Esophagus mucosa (tissue), 1 donor: ENCODE measurements at places on chromosomes 1 and 21. TPM values are rescaled to one million over a fixed set of nuclear protein-coding genes. Genes with fewer than 3 reads are reported as not detected.

GRCh38 chr1:145690587-145691558 is 16.3 kb downstream of the PDZK1 start:
- peak; percentile 77 for ATAC-seq

GRCh38 chr1:167876597-167877175 is 37.2 kb downstream of the ADCY10 start:
- no peak for ATAC-seq

DNA sequence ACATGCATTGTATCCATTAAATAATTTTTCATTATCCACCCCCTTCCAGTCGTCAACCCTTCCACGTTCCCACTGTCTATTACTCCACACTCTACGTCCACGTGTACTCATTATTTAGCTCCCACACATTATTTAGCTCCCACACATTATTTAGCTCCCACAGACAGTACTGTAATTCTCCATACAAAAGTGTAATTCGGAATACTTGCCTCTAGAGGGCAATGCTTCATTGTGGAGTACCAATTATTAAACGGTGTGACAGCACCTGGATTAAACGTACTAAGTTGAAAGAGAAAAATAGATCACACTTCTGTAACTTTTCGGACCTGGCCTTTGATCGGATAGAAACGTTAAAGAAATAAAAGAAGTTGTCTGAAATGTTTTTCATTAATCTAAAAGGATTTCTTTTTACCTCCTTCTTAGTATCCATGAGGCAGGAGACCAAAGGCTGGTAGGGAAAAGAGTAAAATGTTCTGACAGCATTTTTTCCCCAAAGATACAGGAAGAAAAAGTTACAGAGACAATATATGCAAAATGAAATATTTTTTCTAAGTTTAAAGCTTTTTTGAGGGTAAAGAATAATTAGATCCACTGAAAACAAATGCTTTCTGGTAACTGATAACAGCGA is 99.2 kb downstream of the LHX8 start:
- ATAC-seq, result peak; percentile 74

GRCh38 chr1:48775831-48776392 is 779 bp downstream of the BEND5 start:
- no peak for ATAC-seq

GRCh38 chr1:152515434-152515783 is 1.1 kb downstream of the CRCT1 start:
- peak; percentile 9 for ATAC-seq

DNA sequence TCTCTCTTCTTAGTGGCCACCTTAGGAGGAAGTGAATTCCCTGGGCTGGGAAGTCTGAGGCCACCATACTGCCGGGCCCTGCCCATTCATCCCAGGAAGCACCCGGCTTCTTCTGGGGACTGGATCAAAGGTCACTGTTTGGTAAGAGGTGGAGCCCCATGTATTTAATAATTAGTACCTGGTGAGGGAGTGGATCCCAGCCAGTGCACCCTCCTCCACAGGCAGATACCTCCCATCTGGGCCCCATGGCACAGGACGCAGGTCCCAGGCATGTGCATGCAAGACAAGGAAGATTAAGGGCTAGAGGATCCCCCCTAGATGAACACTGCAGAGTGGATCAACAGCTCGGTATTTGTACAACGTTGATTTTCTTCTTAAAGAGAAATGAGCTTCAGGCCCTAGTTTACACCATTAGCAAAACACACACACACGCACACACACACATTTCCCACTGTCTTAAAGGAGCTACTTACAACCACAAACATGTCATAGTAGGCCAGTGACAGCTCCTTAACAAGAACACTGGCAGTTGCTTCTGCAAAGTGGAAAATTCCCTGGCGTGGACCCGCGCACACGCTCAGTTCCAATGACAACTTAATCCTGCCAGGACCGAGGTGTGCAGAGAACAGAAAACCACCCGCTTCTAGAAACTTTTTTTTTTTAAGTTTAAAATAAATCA is 90.7 kb downstream of the MRPL37 start:
- ATAC-seq, result peak; percentile 36

- no peak for ATAC-seq
These were observed 1.9 kb downstream of the DPYD start for GRCh38 chr1:97918961-97919360.

GRCh38 chr1:55775007-55775406 is 559.8 kb upstream of the USP24 start:
- ATAC-seq, result no peak

GRCh38 chr1:214492401-214493075 is 58.9 kb downstream of the PTPN14 start:
- ATAC-seq, result no peak

The CYP4B1 gene
- total RNA-seq, result 13.5 TPM

GRCh38 chr21:43604505-43605204 is 54.6 kb downstream of the HSF2BP start:
- ATAC-seq, result peak; percentile 7

- no peak for ATAC-seq
These were observed 116.4 kb downstream of the TBX19 start for GRCh38 chr1:168396940-168397684.

- no peak for ATAC-seq
These were observed 5.6 kb downstream of the SH3BGRL3 start for GRCh38 chr1:26285366-26286063.

GRCh38 chr1:173014160-173014559 is 36.6 kb downstream of the TNFSF18 start:
- ATAC-seq, result no peak

GRCh38 chr1:157952601-157953000 is 40.8 kb upstream of the KIRREL1 start:
- no peak for ATAC-seq

- ATAC-seq, result no peak
These were observed 86.2 kb downstream of the AKT3 start for GRCh38 chr1:243763806-243764205.

The RAB3B gene
- 0.04 TPM for total RNA-seq

The EPS15 gene
- 33.1 TPM for total RNA-seq

GRCh38 chr1:154579374-154579773 is 11.8 kb downstream of the CHRNB2 start:
- ATAC-seq, result no peak

DNA sequence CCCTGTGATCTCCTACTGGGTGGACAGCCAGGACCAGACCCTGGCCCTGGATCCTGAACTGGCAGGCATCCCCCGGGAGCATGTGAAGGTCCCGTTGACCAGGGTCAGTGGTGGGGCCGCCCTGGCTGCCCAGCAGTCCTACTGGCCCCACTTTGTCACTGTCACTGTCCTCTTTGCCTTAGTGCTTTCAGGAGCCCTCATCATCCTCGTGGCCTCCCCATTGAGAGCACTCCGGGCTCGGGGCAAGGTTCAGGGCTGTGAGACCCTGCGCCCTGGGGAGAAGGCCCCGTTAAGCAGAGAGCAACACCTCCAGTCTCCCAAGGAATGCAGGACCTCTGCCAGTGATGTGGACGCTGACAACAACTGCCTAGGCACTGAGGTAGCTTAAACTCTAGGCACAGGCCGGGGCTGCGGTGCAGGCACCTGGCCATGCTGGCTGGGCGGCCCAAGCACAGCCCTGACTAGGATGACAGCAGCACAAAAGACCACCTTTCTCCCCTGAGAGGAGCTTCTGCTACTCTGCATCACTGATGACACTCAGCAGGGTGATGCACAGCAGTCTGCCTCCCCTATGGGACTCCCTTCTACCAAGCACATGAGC is 17.2 kb upstream of the SLC25A44 start:
- peak; percentile 29 for ATAC-seq

DNA sequence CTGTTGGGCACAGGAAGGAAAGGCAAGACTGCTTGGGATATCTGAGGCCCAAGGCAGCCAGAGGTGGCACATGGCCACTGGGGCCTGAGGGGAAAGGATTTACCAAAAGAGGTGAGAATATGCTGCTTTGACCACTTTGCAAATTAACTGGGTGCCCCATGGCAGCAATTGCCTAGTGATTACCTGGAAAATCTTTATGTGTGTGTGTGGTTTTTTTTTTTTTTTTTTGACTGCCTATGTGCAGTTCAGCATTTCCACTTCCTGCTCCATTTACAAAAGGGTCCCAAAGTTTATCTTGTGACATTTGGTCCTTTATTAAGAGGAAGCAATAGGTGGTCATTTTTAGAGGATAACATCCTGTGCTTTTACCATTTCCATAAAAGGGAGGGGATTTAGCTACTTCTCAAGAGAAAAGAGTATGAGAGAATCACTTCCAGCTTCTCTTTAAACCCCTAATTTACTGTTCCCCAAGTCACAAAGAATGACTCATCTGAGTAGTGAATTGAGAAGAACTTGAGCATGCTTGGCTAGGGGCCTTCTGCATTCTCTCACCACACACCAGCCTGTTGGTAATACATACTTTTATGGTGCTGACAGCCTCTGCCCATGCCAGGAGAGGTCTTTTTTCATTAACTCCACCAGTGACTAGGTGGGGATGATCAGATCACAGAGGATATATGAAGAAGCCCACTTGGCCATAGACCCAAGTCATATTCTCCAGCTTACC is 52.1 kb downstream of the SYDE2 start:
- no peak for ATAC-seq

DNA sequence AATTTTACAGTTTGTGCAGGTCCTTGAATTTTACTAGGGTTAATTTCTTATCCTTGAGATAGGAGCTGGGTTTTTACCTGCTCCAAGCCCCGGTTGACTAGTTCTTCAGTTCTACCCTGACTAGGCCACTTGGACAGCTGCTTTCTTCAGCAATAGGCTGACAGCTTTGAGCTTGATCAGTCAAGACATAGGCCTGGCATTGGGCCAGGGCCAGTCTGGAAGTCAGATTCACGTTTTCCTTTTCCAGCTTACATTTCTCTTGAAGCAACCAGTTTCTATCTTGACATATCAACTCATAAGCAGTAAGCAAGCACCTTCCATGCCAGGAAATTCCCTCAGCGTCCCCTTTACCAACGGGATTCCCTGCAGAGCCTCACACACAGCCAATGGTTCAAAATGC is 63.7 kb upstream of the AJAP1 start:
- no peak for ATAC-seq
